ENCODE measurements at places on chromosomes 6 and 20.

GRCh38 chr20:40631119-40631631 is 57.9 kb downstream of the MAFB start:
- no peak for DNase-seq

DNA sequence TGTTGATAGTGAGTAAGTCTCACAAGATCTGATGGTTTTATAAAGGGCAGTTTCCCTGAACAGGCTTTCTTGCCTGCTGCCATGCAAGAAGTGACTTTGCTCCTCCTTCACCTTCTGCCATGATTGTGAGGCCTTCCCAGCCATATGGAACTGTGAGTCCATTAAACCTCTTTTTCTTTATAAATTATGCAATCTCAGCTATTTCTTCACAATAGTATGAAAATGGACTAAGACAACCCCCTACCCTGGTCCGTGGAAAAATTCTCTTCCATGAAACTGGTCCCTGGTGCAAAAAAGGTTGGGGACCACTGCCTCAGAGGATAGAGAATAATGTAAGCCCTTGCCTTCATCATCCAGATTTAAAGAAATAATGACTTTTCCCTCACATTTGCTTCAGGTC is 861.3 kb downstream of the QKI start:
- no peak for DNase-seq

- no peak for DNase-seq
These were observed 73.8 kb upstream of the MPC1 start for GRCh38 chr6:166456395-166457156.

GRCh38 chr6:6593867-6594468 is 5.4 kb downstream of the LY86 start:
- DNase-seq: no peak

GRCh38 chr20:32474717-32474966 is 110.5 kb downstream of the NOL4L start:
- no peak for DNase-seq

DNA sequence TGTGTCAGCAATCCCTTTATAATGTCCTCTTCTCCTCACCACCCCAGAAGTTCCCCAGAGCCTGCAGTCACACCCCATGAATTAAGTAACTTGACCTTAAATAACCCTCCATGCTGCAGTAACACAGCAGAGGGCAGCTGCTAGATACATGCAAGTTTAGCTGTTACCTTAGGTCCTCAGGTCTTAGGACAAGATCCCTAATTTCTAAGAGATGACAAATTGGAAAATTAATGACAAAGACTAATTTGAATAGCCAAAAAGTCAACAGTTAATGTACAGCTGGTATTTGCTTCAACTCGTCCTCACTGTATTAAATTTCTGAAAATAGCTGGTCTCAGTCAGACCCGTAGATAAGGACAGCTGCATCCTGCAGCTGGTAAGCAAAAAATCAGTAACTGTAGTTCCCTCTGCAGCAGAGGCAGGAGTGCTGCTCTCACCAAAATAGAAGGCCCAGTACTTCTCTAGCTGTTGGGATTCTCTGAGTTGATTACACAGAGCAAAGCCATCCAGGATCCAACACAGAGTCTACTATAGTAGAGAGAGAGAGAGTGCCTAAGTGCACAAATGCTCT is 62.4 kb downstream of the TNFRSF21 start:
- DNase-seq: no peak
